Stimulated activated CD8-positive, alpha-beta memory T cell treated with anti-CD3 and anti-CD28 coated beads, Interleukin-4, amount 100 ng/mL, for 1 hour (primary cell): ENCODE measurements at places on chromosomes 7 and 10.

DNA sequence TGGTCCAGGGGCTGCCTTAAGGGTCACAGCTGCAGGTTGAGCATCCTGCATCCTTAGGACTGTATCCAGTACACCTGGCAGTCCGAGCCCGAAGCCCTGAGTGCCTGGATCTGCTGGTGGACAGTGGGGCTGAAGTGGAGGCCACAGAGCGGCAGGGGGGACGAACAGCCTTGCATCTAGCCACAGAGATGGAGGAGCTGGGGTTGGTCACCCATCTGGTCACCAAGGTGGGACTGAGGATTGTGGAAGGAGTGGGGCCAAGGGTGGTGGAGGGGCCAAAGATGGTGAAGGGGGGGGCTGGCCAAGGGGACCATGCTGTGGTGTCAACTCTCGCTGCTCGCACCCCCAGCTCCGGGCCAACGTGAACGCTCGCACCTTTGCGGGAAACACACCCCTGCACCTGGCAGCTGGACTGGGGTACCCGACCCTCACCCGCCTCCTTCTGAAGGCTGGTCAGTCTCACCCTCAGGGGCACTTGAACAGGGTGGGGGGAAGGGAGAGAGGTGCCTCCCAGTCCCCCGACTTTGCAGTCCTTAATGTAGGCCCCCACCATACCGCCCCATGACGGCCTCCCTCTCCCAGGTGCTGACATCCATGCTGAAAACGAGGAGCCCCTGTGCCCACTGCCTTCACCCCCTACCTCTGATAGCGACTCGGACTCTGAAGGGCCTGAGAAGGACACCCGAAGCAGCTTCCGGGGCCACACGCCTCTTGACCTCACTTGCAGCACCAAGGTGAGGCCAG lies 5.3 kb downstream of the NFKB2 start:
- DNase-seq = no peak

DNA sequence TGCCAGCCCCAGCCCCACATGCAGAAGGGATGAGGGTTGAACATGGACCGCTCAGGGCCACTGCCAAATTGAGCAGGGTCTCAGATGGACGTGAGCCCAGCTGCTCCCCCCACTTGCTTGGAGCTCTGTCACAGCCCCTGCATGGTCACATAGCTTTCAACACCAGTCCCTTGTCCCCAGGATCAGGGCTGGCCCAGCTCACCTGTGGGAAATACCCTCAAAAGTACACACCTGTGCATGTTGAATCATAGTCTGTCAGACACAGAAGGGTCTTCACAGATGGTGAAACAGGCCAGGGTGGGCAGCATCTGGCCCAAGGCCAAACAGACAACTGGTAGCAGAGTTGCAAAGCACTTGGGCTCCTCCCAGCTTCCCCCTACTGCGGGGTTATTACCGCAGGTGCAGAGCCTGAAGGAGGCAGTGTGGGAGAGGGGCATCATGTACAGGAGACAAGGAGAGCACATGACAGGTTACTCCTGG lies 77.6 kb upstream of the UNC5B start:
- DNase-seq = no peak

- no peak for DNase-seq
Measured at GRCh38 chr10:92142512-92142911, 148.4 kb downstream of the CPEB3 start.

DNA sequence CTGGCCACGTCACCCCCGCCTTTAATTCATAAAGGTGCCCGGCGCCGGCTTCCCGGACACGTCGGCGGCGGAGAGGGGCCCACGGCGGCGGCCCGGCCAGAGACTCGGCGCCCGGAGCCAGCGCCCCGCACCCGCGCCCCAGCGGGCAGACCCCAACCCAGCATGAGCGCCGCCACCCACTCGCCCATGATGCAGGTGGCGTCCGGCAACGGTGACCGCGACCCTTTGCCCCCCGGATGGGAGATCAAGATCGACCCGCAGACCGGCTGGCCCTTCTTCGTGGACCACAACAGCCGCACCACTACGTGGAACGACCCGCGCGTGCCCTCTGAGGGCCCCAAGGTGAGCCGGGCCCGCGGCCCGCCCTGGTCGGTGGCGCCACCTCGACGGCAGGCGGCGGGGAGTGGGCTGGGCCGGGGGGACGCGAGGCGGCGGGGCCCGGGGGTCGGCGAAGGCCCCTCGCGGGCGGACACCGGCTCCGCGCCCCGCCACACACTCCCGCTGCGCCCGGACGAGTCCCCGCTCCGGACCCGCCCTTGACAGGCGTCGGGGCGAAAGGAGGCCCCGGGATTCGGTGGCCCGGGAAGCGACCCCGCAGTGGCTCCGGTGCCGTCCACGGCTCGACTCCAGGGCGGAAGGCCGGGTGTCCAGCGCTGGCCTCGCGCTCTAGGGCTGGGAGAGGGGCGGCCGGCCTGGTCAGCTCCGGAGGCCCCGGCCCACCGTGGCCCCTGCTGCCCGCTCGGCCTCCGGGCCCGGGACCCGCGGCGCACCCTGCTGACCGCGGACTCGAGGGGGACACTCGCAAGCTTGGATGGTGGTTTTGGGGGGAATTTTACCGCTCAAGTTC lies 557 bp downstream of the BAG3 start:
- DNase-seq = no peak

DNA sequence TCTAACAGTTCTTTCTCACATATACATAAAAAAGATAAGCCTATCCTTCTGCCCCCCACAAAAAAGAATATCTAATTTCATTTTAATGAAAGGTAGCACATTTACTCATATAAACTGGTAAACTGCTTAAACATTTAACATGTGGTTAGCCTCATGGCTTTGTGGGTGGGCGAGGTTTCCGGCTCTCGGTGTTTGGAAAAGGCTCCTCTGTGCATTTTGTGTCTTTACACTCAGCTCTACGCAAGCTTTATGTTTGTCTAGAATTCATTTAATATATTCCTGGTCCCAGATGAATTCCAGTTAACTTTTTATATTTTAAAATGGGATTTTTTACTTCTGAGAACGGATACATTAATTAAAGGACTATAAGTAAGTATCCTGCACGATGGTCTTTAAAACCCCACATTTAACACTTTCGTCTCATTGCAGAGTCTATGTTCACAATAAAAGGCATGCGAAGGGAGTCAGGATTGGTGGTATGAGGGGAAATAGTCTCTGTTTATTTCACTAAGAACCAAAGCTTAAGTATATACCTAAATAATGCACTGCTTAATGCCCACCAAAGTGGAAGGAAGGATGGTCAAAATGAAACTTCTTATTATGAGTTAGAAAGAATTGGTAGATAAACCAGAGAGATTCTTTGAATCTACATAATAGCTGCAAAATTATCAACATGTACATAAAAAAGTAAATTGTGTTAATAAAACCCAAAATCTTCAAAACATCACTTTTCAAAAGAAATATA lies 197.2 kb downstream of the CRPPA start:
- no peak for DNase-seq

DNA sequence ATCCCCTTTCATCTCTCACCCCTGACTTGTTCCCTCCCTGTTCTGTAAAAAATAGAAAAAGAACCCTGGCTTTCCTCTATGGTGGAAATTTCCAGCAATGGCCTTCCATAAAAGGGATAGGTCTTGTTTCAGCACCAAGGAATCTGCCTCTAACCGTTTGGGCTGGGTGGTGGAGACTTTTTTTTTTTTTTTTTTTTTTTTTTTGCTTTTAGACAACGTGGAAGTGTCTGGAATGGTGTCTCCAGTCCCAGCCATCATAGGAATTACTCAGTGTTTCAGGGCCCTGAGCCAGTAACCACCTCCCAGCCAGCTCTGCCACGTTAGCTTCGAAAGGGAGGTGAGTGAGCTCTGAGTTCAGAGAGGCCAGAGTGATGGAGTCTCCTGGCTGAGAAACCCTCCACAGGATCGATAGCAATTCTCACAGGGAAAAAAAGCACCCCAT lies 97.3 kb upstream of the COL1A2 start:
- DNase-seq = no peak

DNA sequence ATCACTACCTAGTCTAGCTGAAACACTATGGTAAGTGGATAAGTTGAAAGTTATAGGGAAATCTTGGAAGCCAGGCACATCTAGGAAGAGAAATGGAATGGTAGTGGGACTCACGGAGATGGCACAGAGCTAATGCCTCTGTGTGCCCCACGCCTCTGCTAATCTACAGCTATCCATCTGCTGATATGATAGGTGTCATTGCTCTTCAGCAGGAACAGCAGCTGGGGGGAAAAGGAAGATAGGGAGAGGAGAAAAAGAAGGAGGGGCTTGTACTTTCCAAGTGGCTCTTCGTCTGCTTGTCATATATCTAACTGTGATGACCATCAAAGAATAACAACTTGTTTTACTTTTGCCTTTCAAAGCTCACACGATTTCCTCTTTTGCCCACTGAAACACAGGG lies 1199.1 kb upstream of the SORCS1 start:
- DNase-seq = no peak

- DNase-seq = no peak
Measured at GRCh38 chr10:116524736-116525135, 21.0 kb upstream of the PNLIP start.

- no peak for DNase-seq
Measured at GRCh38 chr10:4763513-4763912, 62.5 kb upstream of the AKR1E2 start.

DNA sequence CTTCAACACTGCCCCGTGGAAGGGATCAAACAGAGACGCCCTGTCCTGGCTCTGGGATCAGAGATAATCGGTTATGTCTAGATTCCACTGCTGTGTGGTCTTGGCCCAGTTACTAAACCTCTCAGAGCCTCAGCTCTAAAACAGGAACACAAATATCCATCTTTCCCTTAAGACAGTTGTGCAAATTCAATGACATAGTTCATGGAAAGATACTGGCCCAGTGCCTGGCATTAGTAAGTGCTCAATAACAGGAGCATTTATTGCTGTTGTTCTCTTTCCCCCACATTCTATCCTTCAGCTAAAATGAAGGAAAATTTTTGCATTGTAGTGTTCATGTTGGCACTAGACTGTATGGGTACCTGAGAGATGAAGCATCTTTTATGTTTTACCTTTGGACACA lies 58.6 kb downstream of the TACC2 start:
- DNase-seq = no peak

GRCh38 chr7:18457832-18458231 lies 37.7 kb upstream of the HDAC9 start:
- DNase-seq = no peak

GRCh38 chr7:157516311-157516710 lies 179.5 kb downstream of the DNAJB6 start:
- DNase-seq = no peak

DNA sequence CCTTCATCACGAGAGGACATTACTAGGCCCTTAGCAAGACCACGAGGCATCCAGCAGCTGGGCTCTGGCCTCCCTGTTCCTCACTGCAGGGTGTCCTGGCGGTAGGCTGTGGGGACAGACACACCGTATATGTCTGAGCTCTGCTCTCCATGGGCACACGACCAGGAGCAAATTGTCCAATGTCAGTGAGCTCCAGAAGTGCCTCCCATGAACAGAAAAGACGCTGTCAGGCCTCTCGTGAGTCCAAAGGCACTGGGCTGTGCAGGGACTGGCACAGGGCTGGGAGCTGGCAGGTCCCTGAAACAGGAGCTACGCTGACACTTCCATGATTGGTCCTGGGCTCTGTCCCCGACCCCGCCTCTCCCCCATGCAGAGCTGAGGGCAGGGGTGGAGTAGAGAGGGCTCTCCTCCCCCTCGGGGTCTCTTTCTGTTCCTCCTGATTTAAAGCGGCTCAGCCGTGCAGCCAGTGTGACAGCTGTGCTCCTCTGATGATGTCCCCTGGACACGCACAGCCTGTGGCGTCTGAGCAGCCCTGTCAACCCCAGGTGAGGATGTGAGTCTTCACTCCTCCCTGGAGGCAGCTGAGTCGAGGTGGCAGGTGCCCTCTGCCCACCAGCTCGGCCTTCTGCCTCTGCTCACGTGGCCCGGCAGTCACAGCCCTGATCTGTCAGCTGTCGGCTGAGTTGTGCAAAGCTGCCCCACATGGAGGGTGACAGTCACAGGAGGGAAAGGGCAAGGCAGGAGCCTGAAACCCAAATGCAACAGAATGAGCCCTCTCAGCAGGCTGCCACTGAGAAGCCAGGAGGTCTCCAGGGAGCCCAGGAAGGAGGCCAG lies 13.0 kb downstream of the ANTXRL start:
- DNase-seq = no peak

DNA sequence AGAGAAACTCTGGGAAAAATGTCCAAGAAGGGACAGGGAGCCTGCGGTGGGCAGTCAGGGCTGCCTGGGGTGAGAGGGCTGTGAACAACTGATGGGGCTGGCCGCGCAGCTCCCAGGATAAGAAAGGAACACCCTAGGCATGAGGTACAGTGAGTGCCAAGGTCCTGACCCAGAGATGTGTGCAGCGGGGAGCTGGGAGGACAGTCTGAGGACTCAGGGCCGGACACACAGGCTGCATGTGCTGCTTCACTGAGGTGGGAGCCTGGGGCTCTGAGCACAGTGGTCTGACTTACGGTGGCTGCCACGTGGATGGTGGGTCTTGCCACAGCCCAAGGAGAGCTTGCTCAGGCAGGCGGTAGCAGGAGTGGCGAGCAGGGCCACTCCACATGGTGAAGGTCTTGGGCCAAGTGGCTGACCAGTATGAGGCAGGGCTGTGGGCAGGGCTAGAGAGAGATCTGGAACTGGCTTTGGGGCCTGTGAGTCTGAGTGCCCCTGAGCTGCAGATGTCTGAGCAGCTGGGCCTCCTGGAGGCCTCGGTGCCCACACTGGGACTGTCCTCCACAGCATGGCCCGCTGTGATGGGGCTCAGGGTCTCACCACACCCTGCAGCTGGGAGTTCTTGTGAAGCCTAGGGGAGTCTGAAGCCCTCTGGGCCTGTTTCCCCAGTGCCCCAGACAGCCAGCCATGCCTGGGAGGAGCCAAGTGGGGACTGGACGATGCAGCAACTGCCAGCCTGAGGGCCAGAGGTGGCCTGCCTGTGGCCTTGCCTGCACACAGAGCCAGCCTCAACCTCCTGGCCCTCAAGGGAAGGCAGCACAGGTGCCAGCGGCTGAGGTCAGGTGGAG lies 60.3 kb downstream of the RASGEF1A start:
- no peak for DNase-seq

- DNase-seq = no peak
Measured at GRCh38 chr7:158585721-158586498, 1.7 kb downstream of the PTPRN2 start.

DNA sequence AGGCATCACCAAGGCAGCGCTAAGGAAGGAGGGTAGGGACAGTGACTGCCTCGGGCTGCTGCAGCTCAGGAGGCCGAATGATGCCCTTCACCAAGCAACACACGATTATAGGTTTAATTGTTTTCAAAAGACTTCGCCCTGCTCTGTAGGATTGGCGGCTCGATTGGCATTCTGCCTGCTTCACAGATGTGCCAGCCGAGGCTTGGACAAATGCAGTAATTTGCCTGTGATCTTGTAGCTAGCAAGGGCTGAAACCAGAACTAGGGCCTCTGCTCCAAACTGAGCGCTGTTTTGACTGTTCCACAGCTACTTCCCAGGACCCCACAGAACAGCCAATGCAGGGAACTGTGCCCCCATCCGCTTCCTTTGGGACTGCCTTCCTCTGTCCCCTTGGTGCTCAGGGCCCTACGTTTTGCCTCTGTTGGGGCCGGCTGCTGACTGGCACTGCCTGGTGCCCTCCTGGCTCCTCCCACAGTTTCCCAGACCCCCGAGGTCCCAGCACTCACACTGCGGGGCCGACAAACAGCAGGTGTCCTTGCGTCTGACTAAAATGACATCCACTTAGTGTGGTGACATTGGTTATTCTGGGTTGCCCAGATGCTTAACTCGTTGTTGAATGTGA lies 62.6 kb upstream of the EN2 start:
- DNase-seq = no peak
